ENCODE measurements at places on chromosomes 12 and 14.

DNA sequence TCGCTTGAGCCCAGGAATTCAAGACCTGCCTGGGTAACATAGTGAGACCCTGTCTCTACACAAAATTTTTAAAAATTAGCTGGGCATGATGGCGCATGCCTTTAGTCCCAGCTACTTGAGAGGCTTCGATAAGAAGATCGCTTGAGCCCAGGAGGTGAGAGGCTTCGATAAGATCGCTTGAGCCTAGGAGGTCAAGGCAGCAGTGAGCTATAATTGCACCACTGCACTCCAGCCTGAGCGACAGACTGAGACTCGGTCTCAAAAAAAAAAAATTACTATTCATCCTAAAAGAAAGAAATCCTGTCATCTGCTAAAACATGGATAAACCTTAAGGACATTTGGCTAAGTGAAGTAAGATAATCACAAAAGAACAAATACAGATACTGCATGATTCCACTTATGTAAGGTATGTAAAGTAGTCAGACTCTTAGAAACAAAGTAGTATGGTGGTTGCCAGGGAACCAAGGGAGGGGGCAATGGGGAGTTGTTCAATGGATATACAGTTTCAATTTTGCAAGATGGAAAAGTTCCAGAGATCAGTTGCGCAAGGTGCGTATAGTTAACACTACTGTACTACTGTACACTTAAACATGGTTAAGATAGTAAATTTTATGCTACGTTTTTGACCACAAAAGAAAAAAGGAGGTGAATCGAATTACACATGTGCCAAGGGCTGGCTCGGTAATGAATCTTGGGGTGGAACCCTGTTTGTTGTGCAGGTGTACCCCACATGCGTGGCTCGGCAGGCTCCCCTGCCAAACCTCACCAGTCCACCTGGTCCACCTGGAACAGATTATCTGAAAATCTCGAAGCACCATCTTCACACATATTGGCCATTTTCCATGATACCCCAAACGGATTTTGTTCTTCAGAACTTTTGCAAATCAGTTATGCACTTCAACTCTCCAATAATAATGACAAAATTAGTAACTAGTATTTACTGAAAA is 18.3 kb upstream of the ATP2A2 start:
- DNase-seq = no peak
- no peaks in the 10 kb centered on the region for H3K36me3 ChIP-seq
- H3K27me3 ChIP-seq = no peaks in the 10 kb centered on the region
- no peaks in the 10 kb centered on the region for H3K4me1 ChIP-seq
- no peak overlapping the region for H3K27ac ChIP-seq

GRCh38 chr12:47033789-47034555 is 45.4 kb upstream of the PCED1B start:
- no peak overlapping the region for H3K4me3 ChIP-seq
- no peak overlapping the region for H3K27ac ChIP-seq
- H3K4me1 ChIP-seq = no peaks in the 10 kb centered on the region
- no peaks in the 10 kb centered on the region for H3K36me3 ChIP-seq
- H3K27me3 ChIP-seq = no peaks in the 10 kb centered on the region

GRCh38 chr12:124681779-124682391 is 114.5 kb upstream of the NCOR2 start:
- no peak overlapping the region for H3K4me3 ChIP-seq
- no peaks in the 10 kb centered on the region for H3K36me3 ChIP-seq
- no peak overlapping the region for H3K27ac ChIP-seq
- no peaks in the 10 kb centered on the region for H3K27me3 ChIP-seq
- H3K4me1 ChIP-seq = no peaks in the 10 kb centered on the region

DNA sequence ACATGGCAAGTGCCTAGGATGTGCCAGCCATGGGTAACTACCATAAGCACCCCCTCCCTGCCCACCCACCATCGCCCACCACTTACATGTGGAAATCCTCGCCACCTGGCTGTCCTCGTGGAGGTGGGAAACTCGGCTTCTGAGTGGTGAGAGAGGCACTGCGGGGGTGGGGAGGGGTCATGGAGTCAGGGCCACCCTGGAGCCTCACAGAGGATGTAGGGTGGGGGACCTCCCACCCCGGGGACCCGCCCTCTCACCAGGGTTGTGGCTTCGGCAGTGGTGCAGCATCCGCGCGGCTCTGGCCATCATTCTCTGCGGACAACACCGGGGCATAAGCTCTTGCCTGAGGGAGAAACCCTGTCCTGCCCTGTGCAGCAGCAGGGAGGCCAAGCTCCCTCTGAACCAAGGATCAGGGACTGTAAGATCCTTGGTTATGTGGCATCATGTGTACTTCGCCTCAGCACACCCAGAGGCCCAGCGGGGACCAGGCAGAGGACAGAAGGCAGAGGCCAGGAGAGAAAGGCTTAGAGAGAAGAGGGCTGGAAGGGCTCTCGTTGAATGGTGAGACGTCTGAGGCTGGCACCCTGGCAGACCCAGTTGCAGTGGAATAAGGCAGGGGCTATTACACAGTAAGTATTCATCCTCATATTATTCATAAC is 12.8 kb upstream of the ENDOU start:
- no peaks in the 10 kb centered on the region for H3K27me3 ChIP-seq
- peaks cover 13% of the 10 kb centered on the region for H3K4me1 ChIP-seq
- no peak for DNase-seq
- H3K4me3 ChIP-seq = no peak overlapping the region

- no peaks in the 10 kb centered on the region for H3K27me3 ChIP-seq
- H3K36me3 ChIP-seq = no peaks in the 10 kb centered on the region
- no peak overlapping the region for H3K4me3 ChIP-seq
- DNase-seq = no peak
- no peak overlapping the region for H3K27ac ChIP-seq
Observed at GRCh38 chr12:97075161-97075933, 168.3 kb downstream of the NEDD1 start.

DNA sequence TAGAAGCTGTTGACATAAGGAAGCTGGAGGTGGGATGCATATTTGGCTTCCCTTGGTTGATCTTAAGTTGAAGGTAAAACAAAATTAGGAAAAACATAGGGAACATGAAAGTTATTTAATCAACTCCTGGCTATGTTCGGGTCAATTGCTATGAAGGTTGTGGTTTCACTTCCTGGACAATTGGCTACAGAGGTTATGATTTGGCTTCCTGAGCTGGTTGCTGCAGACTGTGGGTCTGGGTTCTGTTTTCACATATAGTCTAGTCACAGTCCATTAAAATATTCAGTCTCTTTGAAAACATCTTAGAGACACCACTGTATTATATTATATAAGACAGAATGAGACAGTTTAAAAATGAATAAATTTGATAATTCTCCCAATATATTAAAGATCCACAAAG is 895.2 kb upstream of the USP15 start:
- no peak for DNase-seq
- H3K4me1 ChIP-seq = no peaks in the 10 kb centered on the region
- no peaks in the 10 kb centered on the region for H3K27me3 ChIP-seq
- no peak overlapping the region for H3K4me3 ChIP-seq
- H3K27ac ChIP-seq = no peak overlapping the region

DNA sequence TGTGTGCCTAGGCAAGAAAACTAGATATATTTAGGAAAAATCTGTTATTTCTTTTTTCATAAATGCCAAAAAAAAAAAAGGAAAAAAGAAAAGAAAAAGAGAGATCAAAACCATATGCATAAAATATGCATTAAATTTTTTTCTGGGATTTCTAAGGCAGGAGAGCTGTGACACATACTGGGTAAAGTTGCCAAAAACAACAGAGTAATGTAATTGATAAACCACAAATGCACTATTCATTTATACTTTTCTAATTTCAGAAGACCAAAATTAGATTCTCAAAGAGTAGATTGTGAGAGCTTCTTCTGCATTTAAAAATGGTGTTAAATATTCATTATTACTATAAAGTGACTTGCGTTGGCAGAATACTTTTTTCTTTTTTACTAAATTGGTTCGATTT is 673.8 kb upstream of the MGAT4C start:
- H3K4me3 ChIP-seq = no peak overlapping the region
- H3K27me3 ChIP-seq = no peaks in the 10 kb centered on the region
- no peaks in the 10 kb centered on the region for H3K36me3 ChIP-seq
- no peak overlapping the region for H3K27ac ChIP-seq
- no peaks in the 10 kb centered on the region for H3K4me1 ChIP-seq

- H3K36me3 ChIP-seq = no peaks in the 10 kb centered on the region
- no peaks in the 10 kb centered on the region for H3K27me3 ChIP-seq
- H3K27ac ChIP-seq = no peak overlapping the region
- H3K4me1 ChIP-seq = no peaks in the 10 kb centered on the region
- DNase-seq = no peak
Observed at GRCh38 chr14:80101835-80102234, 109.5 kb downstream of the DIO2 start.

DNA sequence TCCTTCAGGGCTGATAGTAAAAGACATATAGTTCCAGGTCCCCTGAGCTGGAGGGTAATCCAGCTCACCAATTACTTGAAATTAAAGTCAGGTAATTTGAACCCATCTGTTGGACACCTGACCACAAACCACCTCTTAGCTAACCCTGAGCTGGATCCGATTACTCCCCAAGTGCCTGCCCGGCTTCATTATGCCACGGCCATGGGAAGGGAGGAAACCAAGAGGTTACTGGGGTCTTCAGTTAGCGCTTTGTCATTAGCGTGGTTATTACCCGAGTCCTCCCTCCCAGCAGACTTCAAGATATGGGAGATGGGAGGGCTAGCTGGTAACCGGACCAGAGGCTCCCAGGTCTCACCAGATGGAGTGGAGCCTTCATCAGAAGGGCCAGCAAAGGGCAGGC is 1071.4 kb downstream of the BCL11B start:
- no peak for DNase-seq
- no peaks in the 10 kb centered on the region for H3K36me3 ChIP-seq
- H3K4me3 ChIP-seq = no peak overlapping the region
- no peaks in the 10 kb centered on the region for H3K27me3 ChIP-seq
- H3K4me1 ChIP-seq = peaks cover 36% of the 10 kb centered on the region

DNA sequence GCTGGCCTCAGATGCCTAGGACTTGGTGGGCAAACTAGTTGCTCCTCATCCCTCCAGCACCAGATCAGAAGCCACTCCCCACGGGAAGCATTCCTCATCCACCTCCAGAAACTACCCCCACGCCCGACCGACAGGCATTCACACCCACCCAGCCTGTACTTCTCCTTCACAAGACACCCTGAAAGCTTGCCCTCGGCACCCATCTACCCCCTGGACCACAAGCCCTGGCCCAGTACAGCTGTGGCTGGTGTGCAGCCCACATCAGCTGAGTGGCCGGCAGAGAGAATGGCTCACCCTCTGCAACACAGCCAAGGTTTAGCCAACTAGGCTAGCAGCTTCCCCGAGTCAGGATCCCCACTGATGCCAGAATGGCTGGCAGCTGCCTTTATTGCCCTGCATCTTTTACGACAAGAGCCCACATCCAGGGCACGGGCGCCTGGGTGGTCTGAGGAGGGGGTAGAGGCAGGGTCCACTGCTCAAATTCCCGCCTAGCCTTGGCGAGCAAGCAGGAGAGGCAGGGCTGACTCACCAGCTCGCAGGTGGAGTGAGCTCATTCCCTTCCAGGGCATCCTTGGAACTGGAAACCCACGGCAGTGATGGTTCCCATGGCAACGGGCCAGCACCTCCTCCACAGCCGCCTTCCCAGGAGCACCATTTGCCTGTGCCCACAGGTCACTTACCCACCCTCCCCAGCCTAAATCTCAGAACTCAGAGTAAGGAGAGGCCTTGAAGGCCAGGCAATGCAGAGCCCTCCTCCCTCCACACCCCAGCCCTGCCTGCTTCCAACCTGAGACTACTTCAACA is 17.1 kb downstream of the ACTN1 start:
- no peak overlapping the region for H3K27ac ChIP-seq
- H3K27me3 ChIP-seq = no peaks in the 10 kb centered on the region
- H3K4me1 ChIP-seq = no peaks in the 10 kb centered on the region
- no peaks in the 10 kb centered on the region for H3K36me3 ChIP-seq
- DNase-seq = no peak

DNA sequence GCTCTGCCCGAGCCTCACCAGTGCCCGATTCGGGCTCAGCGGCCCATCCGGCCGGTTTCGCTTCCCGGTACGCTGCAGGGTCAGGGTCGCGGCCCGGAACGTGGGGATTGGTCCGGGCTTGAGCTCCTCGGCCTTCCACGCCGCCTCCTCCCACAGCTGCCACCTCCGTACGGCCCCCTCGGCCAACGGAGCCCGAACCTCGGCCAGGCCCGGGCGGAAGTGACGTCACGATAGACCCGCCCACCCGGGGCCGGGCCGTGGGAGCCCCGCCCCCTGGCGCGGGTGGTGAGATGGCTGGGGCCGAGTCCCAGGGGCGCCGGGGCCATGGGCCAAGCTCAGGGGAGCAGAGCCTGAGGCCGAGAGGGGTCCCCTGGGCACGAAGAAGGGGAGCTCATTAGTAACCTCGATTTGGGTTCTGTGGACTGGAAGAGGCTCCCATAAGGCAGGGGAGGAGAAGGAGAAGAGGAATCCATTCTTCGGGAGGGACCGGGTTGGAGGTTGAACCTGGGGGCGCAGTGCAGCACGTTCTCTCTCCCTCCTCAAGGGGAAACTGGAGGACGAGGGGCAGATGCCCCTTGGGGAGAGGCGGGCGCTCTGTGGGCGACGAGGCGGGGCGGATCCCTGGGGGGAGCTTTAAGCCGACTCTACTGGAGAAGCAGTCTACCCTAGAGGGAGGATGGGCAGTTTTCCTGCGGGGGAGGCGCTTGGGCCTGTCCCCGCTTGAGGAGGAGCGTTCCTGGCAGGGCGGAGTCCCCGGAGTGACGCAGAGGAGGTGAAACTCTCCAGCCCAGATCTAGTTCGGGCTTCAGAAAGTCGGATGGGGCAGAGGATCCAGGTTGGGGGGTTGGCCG is at the start of gene MLF2:
Gene MLF2 (minus strand): TSS at position 221 of the 851 bp plus-strand sequence. CDS start 807 bp downstream, outside the sequence.
- peak; percentile 98 for DNase-seq
- H3K36me3 ChIP-seq = peaks cover 45% of the 10 kb centered on the region
- H3K4me1 ChIP-seq = peaks cover 12% of the 10 kb centered on the region
- H3K4me3 ChIP-seq = peak within 1 kb of the TSS; percentile 99
- no peaks in the 10 kb centered on the region for H3K27me3 ChIP-seq
- H3K27ac ChIP-seq = peak within 1 kb of the TSS; percentile 97

DNA sequence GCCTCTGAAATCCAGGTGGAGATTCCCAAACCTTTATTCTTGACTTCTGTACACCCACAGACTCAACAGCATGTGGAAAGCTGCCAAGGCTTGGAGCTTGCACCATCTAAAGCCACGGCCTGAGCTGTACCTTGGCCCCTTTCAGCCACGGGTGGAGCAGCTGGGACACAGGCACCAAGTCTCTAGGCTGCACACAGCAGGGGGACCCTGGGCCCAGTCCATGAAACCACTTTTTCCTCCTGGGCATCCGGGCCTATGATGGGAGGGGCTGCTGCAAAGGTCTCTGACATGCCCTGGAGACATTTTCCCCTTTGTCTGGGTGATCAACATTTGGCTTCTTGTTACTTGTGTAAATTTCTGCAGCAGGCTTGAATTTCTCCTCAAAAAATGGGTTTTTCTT is 32.0 kb downstream of the EIF2S3B start:
- H3K27ac ChIP-seq = no peak overlapping the region
- H3K36me3 ChIP-seq = no peaks in the 10 kb centered on the region
- no peak for DNase-seq
- no peaks in the 10 kb centered on the region for H3K4me1 ChIP-seq
- H3K4me3 ChIP-seq = no peak overlapping the region

- no peaks in the 10 kb centered on the region for H3K27me3 ChIP-seq
- peak overlapping the region; percentile 70 for H3K4me3 ChIP-seq
Observed at GRCh38 chr12:48351022-48351708, 446 bp upstream of the ZNF641 start.

GRCh38 chr12:118541934-118542333 is 165.6 kb downstream of the SUDS3 start:
- DNase-seq = no peak
- no peaks in the 10 kb centered on the region for H3K4me1 ChIP-seq

Measured in naive thymus-derived CD4-positive, alpha-beta T cell (primary cell).